ENCODE measurements at places on chromosomes 16 and 17.

DNA sequence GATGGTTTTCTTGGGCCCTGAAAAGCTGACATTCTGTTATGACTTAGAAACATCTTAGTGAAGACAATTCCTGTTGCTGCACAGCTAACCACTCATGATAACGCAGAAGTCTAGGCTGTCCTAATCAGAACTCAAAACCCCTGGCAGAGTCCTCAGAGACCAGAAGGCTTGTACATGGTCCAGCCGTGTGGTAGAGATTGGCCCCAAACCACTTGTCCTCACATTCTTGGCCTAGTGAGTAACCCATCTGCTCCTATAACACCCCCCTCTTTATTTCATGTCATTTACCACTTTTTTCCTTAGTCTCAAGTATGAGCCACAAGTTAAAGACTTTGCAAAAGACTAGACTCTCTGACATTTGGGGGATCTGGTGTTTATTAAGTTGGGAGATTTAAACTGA lies 116.5 kb upstream of the ADAMTS18 start:
- peak; percentile 73 for DNase-seq

GRCh38 chr16:48433116-48433849 lies 48.1 kb upstream of the SIAH1 start:
- DNase-seq, result no peak

- DNase-seq, result no peak
Observed at GRCh38 chr16:30406795-30407101, 658 bp upstream of the ZNF771 start.

DNA sequence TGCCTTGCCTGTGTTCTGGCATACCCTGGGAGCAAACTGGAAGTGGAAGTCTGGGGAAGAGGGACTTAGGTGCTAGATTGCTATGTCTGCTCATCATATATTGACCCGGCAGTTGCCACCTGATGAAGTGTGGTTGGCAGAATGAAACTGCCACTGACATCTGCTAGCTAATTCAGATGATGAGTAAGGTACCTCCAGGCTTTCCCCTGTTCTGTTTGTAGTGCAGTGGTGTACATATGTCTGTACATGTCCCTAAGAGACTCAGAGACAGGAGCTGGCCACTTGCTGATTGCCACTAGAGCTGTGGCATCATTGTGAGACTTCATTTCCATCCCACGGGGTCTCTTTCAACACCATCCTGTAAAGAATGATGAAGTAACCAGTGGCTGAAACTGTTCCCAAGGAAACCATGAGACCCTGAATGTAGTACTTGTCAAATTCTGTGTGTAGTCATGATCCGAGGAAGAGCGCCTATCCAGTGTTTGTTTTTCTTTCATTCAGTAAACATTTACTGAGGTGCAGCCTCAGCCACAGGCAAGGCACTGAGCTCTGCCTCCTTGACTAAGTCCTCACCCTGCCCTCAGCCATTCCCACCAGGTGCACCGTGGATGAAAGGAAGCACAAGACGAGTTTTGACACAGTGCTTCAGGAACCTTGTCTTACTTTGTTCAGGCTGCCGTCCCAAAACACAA lies 13.2 kb downstream of the CLUAP1 start:
- no peak for DNase-seq

DNA sequence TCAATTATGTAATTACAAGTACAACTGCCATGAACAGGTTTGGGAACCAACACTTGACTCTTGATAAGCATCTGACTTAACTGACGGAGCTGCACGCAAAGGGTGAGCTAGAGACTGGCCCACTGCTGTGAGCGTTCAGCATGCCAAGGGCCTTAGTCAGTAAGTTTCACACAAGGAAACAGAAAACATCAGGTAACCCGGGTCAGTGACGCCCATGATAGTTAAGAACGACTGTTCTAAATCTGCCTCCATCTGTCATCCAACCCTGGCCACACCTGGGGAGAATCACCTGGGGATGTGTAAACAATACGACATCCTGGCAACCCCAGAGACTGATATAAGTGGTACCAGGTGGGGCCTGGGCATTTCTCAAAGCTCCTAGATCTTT lies 12.3 kb downstream of the SMIM5 start:
- DNase-seq, result no peak

DNA sequence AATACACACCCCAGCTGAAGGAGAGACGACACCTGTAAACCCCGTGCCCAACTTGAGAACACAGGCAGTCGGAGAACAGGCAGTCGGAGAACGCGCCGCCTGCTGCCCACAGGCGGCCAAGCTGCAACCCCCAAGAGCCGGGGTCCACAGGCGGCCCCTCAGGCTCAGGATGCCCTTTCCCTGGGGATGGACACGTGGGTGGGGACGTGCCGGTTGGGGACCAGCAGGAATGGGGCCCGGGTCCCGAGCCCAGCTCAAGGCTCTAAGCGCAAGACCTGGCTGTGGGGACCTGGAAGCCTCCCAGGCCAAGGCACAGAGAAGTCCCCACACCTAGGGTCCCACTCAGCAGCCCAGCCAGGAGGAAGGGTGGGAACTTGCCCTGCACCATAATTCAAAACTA lies 79.5 kb upstream of the GNG13 start:
- no peak for DNase-seq
